ENCODE measurements at places on chromosomes 4 and X.

- DNase-seq, result no peak
Observed at GRCh38 chrX:46849933-46850332, 13.1 kb downstream of the RP2 start.

- no peak for DNase-seq
Observed at GRCh38 chrX:19887911-19888879, 795 bp upstream of the SH3KBP1 start.

GRCh38 chr4:140004549-140004895, 149.5 kb downstream of the MAML3 start:
- DNase-seq, result no peak

GRCh38 chrX:17375637-17376430, 834 bp downstream of the NHS start:
- DNase-seq, result no peak

DNA sequence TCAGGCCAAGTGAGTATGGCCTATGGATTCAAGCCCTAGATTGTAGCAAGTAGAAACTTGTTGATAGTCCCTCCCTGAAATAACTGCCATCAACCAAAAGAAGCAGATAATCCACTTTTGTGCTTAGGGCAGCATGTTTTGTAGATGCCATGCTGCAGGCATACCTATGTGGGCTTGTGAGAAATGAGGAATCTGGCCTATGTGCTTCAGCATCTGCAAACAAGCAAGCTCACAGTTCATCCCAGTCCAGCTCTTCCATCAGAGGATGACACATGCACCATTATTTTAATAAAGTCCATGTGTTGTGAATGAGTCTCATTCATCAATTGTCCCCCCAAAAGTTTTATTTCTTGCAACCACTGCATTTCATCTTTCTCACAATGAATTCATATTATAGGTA, 421.9 kb upstream of the DIPK2B start:
- DNase-seq, result no peak

- DNase-seq, result no peak
Observed at GRCh38 chr4:118356111-118356510, 3.3 kb upstream of the PRSS12 start.

GRCh38 chrX:63466690-63467089, 115.6 kb upstream of the SPIN4 start:
- no peak for DNase-seq

GRCh38 chr4:184529283-184529682, 54.9 kb upstream of the IRF2 start:
- no peak for DNase-seq

DNA sequence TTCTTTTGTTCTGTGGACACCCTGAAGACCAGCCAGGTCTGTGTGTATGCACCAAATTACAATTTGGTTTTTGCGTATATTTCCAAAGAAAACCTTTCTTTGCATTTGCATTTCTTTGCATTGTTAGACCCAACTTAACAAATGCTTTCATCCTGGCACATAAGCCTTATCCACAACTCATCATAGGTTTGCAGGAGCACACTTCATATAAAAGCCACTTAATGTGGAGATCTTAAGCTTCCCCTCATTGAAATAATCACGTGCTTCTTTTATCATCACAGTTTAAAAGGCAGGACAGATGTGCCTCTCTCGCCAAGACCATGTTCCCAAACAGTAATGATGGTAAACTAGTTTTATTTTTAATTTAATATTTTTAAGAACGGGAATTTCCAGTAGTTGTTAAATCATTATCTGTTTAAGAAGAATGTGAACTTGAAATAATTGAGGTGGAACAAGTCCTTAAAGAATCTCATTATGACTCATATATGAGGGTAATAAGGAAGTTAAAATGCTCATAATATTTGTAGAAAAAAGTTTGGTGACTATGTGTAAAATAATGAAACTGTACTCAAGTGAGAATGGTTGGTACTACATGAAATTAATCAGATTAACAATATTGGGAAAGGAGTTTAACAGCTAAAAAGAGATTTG, 65.5 kb downstream of the GLRA3 start:
- DNase-seq, result no peak

- DNase-seq, result no peak
Observed at GRCh38 chrX:44093431-44093830, 120.2 kb upstream of the NDP start.

GRCh38 chrX:23887451-23887850, 20.3 kb downstream of the APOO start:
- DNase-seq, result no peak

DNA sequence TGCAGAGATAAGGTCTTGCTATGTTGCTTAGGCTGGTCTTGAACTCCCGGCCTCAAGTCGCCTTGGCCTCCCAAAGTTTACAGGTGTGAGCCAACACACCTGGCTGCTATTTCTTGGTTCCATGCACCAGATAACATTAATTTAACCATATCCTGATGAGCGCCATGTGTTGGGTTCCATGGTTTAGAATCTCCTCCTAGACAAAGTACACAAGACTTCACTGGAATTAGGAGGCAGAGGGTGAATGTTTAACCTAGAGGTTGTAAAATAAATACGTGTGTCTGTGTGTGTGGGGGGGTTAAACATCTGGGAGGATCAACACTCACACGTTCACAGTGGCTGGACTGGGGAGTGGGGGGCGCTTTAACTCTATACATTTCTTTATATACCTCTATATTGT, 32.4 kb upstream of the SORCS2 start:
- no peak for DNase-seq

GRCh38 chr4:52664479-52664878, 5.4 kb upstream of the USP46 start:
- DNase-seq, result no peak

DNA sequence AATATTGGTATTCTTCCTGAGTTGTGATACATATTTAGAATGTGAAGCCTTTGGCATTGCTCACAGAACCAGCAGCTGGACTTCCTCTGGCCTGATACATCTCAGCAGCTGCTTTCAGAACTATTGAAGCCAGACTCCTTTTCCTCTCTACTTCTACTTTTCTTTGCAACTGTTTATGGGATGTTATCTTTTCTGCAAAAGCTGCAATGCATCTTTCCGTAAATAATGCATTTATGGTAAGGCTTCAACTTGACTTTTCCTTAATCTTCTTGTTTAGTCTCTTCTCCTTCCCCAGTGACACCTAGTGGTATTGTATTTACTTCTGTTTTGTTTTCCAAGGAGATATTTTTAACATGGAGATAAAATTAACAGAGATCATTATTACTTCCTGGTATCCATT, 1548.7 kb downstream of the PCDH7 start:
- no peak for DNase-seq

DNA sequence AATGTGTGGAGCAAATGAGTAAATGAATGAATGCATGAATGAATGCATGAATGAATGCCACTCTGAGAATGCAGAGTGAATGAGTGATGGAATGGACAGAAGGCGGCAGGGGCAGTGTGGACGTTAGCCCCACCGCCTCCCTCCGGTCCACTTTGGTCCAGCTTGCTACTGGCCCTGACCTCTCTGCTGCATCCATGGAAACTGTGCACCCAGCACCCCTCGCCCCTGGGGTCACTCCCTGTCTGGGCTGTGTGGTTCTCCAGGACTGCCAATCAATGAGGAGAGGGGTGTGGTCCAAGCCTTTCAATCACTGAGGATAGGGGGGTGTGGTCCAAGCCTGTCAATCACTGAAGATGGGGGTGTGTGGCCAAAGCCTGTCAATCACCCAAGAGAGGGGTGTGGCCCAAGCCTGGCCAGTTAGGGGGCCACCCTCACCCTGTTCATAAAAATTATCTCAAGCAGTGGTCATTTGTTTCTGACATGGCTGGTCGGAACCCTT, 39.2 kb upstream of the ASMTL start:
- DNase-seq, result peak; percentile 50

- DNase-seq, result no peak
Observed at GRCh38 chr4:110770353-110770752, 147.5 kb upstream of the PITX2 start.

DNA sequence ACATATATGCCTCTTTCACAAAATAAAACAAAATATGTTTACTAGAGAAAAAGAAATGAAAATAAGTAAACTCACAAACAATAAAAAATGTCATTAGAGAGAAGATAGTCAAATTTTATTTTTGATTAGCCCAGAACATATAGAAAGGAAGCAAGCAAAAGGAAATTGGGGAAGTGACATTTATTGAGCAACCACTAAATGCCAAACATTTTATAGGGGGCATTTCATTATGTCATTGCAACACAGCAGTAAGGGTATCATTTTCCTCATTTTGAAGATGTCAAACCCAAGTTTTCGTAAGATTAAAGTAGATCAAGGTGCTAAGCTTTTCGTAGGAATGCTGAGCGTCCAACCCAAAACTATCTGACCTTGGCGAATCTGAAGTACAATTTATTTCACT, 1331.5 kb upstream of the PABPC4L start:
- DNase-seq, result no peak

GRCh38 chrX:40434443-40434842, 146.3 kb upstream of the ATP6AP2 start:
- DNase-seq, result no peak

DNA sequence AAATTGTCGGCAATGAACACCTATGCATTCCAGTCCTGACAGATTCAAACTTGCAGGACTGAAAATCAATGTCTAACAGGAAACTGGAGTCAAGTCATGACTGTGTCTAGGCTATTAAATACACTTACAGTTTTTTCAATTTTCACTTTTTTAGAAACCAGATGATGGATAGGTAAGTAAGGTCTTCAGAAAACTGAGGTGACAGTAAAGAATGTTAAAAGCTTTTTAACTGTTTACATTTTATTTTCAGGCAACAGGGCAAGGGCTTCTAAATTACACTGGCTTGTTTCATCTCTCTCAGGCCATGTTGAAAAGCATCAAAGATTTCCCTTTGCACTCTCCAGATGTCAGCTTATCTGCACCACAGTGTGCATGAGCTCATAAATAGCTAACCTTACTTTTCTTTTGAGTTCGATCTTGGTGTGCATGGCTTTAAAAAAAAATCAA, 65.2 kb downstream of the SEC24D start:
- no peak for DNase-seq

DNA sequence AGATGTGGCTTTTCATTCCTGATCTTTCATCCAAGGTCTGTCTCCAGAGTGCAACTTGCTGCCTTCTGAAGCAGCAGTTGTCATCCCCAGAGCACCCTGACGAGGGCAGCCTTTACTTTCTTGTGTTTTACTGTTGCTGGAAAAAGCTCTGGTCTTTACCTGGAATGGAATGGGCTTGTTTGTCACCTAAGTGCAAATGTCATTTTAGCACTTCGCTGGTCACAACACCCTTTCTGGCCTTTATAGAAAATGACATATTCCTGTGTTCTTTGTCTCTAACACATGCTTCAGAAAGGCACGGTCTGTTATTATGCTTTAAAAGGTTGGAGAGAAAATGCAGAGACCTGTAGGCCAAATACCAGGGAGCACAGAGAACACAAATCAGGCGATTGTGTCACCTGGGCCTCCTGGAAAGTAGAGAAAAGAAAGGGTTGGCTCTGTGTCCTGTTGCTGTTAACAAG, 332.7 kb upstream of the IGFBP7 start:
- no peak for DNase-seq

DNA sequence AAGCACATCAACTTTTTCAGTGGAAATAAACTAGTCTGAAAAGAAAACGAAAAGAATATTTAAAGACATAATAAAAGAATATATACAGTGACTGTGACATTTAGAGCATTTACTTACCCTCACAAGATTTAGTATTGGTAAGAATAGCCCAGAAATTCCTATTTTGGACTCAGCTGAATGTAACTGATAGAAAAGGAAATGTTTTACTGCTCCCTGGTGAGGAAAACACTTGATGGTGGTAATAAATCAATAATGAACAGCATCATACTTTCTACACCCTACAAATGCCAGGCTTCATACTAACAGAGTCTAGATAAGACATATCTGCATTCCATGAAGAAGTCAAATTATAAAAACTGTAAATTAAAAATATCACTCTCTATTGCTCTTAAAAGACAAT, 753.5 kb upstream of the PCDH10 start:
- no peak for DNase-seq

DNA sequence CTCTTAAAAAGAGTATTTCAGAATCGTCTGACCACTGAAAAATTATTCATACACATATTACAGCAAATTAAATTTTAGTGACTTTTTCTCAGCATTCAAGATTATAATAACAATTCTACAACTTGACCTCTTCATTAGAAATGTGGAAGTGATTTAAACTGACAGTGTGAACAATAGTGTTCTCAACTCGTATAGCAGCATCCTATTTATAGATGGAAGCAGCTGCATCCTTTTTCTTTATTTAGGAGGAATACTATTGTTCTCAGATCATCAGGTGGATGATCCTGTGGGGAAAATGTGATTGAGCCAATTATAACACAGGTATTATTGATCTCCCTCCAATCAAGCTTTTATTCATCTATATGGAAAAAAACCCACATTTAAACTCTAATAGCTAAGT, 56.7 kb downstream of the RAPGEF2 start:
- DNase-seq, result no peak

- DNase-seq, result no peak
Observed at GRCh38 chrX:20989361-20989760, 384.9 kb upstream of the CNKSR2 start.

DNA sequence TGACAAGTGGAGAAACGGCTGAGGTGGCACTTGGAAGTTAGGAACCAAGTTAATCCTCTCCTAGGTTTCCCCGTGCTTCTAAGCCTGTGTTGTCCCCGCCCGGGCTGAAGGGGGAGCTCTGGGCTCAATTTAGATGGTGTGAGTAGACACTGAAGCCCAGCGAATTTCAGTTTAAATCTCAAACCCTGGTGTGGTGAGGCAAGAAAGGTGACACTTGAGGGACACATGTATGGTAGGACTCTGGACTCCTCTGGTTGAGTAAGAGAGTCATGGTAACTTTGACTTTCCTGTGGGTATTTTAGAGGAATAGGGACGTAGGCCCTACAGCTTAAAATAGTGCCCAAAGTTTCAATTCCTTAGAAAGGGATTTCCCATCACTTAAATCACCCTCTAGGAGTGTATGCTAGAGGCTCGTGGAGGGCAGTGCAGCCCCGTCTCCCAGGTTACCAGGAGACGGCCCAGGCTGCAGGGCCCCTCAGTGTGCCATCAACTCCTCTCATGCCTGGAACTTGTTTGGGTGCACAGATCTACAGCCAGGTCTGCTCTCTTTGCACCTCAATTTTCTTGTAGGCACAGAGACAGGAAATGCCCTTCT, 24.0 kb downstream of the HAND2 start:
- DNase-seq, result peak; percentile 50

- DNase-seq, result no peak
Observed at GRCh38 chrX:16754019-16754418, 32.2 kb upstream of the TXLNG start.

- no peak for DNase-seq
Observed at GRCh38 chr4:83724485-83725335, 188.8 kb downstream of the GPAT3 start.

- no peak for DNase-seq
Observed at GRCh38 chr4:96525898-96526297, 686.0 kb downstream of the PDHA2 start.

DNA sequence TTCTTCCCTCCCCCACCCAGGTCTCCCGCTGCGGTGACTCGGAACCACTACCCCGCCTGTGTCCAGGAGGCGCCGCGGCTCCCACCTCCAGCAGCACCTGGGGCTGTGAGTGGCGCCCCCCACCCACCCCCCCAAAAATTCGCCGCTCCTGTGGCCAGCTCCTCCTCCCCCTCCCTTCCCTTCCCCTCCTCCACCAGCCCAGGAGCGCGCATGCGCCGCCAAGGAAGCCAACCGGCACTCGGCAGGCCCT, 278 bp downstream of the CLOCK start:
- DNase-seq, result no peak

All from stimulated activated CD4-positive, alpha-beta T cell treated with anti-CD3 and anti-CD28 coated beads, Interleukin-2, amount 100 ng/mL, for 48 hours (primary cell).